ENCODE measurements at places on chromosomes 3 and 15.

- no peak for DNase-seq
Measured at GRCh38 chr3:124293584-124293983, 301.7 kb upstream of the ROPN1 start.

- DNase-seq: no peak
Measured at GRCh38 chr3:10599017-10599416, 93.6 kb upstream of the ATP2B2 start.

DNA sequence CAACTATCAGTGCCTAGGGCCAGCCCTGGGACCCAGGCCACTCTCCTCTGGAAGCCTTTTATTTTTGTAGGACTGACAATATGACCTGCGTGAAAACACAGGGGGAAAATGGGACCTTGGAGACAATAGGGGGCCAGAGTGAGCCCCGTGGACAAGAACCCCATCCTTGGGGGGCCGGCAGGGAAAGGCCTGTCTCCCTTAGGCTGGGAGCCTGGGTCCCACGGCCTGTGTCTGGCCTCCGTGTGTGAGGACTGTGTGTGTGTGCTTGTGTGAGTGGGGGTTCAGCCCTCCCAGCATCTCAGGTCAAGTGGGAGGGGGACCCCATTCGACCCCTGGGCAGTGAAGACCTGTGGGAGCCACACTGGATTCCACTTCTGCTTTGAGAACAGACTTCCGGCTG, 53.3 kb downstream of the EXOG start:
- DNase-seq: no peak

DNA sequence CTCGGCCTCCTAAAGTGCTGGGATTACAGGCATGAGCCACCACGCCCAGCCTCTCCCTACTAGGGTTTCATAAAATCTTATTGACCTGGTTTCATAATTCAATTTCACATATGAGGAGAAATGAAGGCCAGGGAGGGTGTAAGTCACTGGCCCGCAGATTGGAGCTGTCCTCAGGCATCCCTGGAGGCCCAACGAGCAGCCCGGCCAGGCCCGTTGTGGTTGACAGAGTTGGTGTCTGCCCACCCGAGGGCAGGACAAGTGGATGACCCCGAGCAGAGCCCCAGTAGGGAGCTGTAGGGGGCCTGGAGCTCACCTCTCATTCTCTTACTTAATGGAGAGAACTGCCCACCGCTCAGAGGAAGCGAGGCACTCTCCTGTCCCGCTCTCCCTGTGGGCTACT, 78.9 kb downstream of the CPN2 start:
- DNase-seq: no peak

- no peak for DNase-seq
Measured at GRCh38 chr3:197244751-197245150, 53.7 kb downstream of the DLG1 start.

GRCh38 chr3:129665024-129665768, 58.7 kb upstream of the PLXND1 start:
- peak; percentile 72 for DNase-seq

GRCh38 chr3:58370407-58370806, 37.7 kb downstream of the PXK start:
- DNase-seq: no peak

DNA sequence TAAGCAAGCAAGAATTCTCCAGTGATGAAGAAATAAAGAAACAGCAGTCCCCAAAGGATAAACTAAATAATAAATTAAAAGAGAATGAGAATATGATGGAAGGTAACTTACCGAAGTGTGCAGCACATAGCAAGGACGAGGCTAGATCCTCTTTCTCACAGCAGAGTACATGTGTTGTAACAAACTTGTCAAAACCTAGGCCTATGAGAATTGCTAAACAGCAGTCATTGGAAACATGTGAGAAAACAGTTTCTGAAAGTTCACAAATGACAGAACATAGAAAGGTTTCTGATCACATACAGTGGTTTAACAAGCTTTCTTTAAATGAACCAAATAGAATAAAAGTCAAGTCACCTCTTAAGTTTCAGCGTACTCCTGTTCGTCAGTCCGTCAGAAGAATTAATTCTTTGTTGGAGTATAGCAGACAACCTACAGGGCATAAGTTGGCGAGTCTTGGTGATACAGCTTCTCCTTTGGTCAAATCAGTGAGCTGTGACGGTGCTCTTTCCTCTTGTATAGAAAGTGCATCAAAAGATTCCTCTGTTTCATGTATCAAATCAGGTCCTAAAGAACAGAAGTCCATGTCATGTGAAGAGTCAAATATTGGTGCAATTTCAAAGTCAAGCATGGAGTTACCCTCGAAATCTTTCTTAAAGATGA, 4.5 kb upstream of the SCG5 start:
- DNase-seq: no peak

GRCh38 chr3:53049987-53050386, 4.1 kb upstream of the SFMBT1 start:
- peak; percentile 31 for DNase-seq

- no peak for DNase-seq
Measured at GRCh38 chr3:156687023-156687422, 12.6 kb downstream of the TIPARP start.

DNA sequence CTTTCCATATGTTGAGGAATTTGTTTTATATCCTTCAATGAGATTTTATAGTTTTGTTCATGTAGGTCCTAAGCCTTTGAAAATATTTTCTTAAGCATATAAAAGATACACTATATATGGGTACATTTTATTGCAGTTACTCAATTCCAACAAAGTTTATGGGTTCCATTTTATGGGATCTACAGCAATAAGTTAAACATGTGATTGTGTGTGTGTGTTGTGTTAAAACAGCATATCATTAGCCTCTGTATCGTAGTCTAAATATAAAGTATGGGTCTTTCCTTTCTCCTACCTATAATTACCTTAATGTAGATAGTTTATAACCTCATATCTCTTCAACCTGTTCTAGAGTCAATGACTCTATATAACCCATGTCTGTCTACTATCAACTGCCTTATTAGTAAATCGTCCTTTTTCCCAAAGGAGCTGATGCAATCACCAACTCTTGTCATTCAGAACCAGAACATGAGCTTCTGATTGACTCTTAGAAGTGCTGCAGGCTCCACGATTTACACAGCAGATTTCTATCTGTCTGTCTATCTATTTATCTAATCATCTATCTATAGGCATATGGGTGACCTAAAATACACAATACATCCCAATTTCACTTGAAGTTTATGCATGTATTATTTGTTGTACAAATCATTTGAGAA, 512.6 kb upstream of the CBLB start:
- DNase-seq: no peak

DNA sequence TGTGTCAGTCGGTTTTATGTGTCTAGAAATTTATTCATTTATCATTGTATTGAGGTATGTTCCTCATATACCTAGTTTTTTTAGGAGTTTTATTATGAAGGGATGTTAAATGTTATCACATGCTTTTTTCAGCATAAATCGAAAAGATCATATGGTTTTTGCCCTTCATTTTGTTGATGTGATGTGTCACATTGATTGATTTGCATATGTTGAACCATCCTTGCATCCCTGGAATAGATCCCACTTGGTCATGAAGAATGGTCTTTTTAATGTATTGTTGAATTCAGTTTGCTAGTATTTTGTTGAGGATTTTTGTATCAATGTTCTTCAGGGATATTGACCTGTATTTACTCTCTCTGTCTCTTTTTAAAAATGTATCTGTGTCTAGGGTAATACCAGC, 230.3 kb downstream of the RAP2B start:
- no peak for DNase-seq

- DNase-seq: no peak
Measured at GRCh38 chr3:47579875-47580274, 1.2 kb upstream of the CSPG5 start.

DNA sequence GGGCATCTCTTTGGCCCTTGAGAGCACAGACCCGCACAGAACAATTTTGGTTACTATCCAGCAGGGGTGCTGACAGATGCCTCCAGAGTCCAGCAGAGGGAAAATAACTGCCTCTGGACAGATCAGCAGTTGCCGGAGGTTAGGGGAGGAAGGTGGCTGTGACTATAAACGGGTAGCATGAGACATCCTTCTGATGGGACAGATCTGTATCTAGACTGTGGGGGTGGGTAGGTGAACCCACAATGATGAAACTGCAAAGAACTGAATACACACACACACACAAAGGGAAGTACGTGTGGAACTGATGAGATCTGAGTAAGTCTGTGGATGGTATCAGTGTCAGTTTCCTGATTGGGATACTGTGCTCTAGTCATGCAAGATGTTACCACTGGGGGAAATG, 21.2 kb downstream of the ADAMTS7 start:
- no peak for DNase-seq
